Sciatic nerve (tissue), 2 donors: ENCODE measurements at places on chromosomes 11 and 22. TPM values are rescaled to one million over a fixed set of nuclear protein-coding genes. Genes with fewer than 3 reads are reported as not detected.

Gene GRIA4
- total RNA-seq = 0.45 TPM

Gene APLNR
- 12.7 TPM for total RNA-seq

Gene TBX10
- not detected for total RNA-seq

Gene GUCY1A2
- total RNA-seq = 12.4 TPM
